Thyroid gland (tissue), 4 donors: ENCODE measurements at places on chromosomes 5 and 9.

GRCh38 chr5:59540366-59540765 lies 353.2 kb downstream of the PDE4D start:
- DNase-seq, result no peak

DNA sequence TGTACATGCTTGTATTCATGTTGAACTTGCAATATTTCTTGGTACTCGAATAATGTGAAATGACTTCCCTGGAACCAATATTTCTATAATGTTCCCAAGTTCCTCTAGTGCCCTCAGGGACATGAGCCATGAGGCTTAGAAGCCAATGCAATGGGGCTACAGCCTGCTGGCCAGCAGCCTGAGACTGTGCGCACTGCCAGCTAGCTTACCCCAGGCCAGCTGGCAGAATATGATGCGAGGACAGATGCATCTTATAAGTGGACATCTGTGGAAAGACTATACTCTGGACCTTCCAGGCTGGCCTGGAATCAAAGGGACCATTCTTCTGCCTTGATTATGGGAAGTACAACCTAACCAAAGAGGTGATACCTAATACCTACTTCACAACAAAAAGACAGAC lies 1862.0 kb upstream of the ACO1 start:
- no peak for DNase-seq

GRCh38 chr5:122494109-122494508 lies 182.1 kb downstream of the SNCAIP start:
- no peak for DNase-seq

DNA sequence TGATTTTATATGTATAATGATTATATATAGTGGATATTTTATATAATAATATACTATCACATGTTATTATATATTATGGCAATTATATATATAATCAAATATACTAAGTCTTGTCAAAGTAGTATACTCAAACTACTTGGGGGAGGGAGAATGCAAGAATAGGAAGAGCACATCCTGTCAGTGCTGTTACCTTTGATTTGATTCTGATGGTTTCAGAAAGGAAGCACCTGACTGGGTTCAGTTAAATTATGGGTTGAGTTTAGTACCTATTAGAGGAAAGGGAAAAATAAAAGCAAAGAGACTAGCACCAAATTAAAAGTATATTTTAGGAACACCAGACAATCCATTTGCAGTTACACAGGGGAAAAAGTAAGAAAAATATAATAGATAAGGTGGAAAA lies 107.6 kb downstream of the GRIA1 start:
- no peak for DNase-seq

GRCh38 chr5:36944607-36945225 lies 68.1 kb downstream of the NIPBL start:
- no peak for DNase-seq

DNA sequence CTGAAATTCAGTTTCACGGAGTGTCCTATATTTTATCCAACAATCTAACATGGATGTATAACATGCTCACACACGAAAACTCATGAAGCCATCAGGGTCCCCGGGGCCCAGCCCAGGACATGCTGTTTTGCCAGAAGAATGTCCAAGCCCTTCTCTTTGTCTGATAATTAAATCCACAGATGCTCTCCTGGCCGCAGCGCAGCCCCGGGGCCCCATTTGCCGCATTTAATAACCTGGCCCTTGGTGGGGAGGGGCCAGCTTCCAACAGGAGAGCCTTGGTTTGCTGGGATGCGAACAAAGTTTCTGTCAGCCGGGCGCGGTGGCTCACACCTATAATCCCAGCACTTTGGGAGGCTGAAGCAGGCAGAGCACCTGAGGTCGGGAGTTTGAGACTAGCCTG lies 30.0 kb downstream of the PLPP7 start:
- no peak for DNase-seq

- DNase-seq, result peak; percentile 53
These were observed 2.7 kb downstream of the GCNT4 start for GRCh38 chr5:75049456-75050351.

DNA sequence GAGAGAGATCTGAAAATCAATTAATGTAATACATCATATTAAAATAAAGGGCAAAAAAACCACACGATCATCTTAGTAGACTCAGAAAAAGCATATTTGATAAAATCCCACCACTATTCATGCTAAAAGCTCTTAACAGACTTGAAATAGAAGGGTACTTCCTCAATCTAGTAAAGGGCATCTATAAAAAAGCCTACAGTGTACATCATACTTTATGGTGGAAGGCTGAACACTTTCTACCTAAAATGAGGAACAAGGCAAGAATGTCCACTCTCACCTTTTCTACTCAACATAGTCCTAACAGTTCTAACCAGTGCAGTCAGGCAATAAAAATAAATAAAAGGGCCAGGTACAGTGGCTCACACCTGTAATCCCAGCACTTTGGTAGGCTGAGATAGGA lies 38.9 kb downstream of the POLK start:
- no peak for DNase-seq

- no peak for DNase-seq
These were observed 62.9 kb downstream of the NEURL1B start for GRCh38 chr5:172703952-172704351.

DNA sequence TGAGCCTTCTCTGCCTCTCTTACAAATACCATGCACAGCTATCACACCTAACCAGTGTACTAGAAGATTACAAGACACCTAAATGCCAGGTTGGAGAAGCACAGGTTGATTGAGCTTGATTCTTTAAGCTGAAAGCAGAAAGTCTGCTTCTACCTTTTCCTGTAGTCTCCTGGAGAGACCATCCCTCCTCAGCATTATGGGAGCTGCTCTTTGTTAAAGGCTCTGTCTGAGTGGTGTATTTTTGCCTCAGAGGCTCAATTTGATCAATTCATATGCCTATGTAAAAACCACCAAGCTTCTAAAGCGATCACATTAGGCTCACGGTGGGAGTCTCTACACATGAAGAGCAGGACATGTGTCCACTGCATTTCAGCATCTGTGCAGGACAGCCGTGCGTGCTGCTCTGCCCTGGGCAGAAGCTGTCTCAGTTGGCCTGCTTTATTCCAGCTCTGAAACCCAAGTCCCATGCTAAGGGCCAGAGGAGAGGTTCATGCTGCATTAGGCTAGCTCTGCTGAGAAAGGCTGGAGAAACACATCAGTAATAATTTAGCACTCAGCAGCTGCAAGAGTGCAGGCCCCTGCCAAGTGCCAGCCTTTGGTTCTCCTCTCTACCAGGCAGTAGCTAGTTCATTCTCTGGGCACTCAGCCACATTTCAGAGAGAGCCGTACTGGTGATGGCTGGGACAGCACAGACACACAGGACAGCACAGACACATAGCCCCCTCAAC lies 41.7 kb downstream of the TMEM167A start:
- DNase-seq, result peak; percentile 69

DNA sequence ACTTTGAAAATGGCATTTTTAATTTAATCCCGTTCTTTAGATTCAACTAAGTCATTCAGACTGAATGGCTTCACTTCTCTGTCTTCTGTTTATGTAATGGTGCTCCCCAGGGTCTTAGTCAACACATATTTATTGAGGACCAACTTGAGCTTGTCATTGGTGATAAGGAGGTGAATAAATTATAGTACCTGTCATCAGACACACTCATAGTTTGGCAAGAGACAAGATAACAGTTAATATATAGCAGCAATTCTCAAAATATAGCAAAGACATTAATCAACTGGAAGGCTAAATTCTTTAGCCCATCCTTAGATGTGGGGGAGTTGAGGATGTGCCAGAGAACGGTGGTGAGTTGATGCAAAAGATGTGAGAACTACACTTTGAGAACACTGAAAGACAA lies 78.4 kb downstream of the MACIR start:
- DNase-seq, result no peak

DNA sequence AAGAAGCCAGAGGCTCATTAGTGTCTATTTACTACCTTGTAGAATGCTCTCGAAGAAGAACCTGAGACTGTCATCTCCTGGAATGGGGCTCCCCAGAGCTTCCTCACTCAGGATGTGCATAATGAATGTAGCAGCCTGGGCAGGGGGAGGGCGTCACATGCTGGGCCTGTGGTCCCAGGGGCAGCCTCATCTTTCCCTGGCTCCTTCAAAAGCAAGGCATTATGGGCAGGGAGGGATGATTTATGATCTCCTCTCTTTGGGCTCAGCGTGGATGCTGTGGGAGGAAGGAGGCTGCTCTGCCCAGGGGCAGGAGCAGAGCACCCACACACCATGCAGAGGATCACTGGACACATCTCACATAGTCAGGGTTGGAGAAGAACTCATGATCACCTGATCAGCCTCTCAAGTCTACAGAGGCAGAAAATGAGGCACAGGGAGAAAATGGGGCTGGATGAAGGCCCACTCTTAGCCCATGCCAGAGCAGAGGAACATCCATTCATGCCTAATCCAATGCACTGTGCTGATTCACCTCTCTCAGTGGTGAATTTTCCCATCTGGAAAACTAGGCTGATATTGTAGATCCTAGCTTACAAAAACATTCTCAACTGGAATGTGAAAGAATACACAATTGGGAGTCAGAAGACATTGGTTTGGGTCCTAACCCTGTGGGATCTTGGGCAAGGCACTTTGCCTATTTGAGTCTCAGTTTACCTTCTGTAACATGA lies 173.7 kb downstream of the CARTPT start:
- DNase-seq, result no peak

DNA sequence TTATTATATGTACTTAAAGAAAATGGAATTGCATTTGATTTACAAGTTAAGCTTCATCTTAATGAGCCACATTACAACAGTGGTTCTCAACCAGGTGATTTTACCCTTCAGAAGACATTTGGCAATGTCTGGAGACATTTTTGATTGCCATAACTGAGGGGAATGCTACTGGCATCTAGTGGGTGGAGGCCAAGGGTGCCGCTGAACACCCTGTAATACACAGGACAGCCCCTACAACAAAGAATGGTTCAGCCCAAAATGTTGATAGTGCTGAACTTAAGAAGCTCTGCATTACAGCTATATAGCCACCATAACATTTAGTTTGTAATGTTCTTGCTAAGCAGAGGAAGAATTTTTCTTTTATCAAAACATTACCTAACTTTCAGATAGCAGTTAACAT lies 103.1 kb downstream of the PAM start:
- DNase-seq, result no peak

GRCh38 chr5:99543841-99544240 lies 615.0 kb upstream of the CHD1 start:
- DNase-seq, result no peak

DNA sequence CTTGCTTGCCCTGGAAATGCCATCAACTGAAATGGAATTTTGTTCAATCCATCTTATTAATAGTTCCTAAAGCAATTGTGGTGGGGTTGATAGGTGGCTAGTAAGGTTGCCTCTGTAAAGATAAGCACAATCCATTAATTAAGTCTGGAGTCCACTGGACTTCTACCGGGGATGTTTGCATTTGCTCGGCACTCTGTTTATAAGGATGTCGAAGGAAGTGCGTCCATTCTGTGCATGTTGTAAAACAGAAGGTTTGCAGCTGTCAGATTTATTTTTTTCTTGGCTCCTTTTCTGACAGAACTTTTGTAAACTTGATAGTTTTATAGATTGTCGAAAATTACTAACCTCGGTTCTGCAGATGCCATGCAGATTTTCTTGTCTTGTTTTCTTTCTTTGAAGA lies 12.8 kb upstream of the TNFAIP8 start:
- no peak for DNase-seq

GRCh38 chr5:6603643-6604042 lies 29.2 kb downstream of the NSUN2 start:
- peak; percentile 89 for DNase-seq

DNA sequence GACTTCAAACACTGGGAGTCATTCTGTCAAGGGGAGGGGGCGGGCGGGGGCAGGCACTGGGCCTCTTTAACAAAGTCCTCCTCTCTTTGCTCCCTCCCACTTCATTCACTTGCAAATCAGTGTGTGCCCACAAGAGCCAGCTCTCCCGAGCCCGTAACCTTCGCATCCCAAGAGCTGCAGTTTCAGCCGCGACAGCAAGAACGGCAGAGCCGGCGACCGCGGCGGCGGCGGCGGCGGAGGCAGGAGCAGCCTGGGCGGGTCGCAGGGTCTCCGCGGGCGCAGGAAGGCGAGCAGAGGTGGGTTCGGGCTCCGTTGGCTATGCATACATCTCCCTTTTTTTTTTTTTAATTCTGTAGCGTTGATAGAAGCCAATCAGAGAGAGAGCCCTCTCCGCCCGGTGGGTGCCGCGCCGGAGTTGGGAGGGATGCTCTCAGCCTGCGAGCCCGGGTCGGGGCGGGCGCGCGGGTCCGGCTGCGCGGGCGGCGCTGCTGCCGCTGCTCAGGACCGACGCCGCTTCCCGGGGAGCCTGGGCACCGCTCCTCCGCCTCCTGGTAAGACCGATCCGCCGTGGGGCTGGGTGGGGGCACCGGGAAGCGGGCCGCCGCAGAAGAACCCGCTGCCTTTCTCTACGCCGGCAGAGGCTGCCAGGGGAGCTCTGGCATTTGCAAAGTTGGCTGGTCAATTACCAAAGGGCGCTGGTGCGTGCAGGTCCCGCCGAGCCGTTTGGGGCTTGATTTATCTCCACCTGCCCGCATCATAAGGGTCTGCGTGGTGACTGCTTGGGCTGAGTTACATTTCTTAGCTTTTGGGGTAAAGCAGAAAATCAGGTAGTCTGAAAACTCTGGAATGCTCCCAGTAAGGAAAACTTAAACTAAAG lies at the start of gene CDH6:
TSS of gene CDH6 (plus strand) at position 96 of the 877 bp plus-strand sequence. CDS start 73,788 bp downstream, outside the sequence.
- DNase-seq, result peak; percentile 35

DNA sequence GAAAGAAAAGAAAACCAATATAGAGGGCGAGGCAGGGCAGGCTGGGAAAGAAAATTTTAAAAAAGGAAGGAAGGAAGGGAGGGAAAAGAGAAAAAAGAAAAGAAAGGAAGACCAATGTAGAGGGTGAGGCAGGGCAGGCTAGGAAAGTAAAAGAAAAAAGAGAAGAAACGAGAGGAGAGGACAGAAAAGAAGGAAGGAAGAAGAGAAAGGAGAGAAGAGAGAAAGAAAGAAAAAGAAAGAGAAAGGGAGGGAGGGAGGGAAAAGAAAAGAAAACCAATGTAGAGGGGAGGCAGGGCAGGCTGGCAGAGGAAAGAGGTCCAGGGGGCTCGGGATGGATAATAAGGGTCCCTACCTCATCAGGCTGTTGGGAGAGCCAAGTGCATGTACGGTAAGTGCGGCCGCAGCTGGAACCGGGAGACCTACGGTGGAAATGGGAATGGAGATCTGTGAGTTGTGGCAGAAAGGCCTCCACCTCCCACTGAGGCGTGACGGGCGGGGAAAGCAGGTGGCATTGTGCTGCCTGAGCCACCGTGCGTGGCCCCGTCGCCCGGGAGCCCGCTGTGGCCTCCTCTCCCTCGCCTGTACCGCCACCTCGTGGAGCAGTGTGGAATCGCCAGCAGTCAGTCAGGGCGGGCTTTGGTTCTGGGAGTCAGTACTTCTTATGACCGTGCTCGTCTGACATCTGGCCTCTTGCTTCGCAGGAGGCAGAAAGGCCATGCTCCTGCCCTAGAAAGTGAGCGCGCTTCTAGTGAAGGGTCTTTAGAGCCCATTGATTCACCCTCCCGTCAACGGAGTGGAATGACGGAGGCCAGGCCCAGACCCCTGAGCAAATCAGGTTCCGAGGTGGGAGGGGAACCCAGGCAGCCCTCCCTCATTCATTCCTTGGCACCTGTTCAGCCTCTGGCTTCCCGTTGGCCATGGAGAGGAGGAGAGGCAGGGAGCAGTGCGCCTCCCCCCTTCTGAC lies 10.4 kb upstream of the NHP2 start:
- peak; percentile 97 for DNase-seq
